ENCODE measurements at places on chromosomes 7 and 10.

DNA sequence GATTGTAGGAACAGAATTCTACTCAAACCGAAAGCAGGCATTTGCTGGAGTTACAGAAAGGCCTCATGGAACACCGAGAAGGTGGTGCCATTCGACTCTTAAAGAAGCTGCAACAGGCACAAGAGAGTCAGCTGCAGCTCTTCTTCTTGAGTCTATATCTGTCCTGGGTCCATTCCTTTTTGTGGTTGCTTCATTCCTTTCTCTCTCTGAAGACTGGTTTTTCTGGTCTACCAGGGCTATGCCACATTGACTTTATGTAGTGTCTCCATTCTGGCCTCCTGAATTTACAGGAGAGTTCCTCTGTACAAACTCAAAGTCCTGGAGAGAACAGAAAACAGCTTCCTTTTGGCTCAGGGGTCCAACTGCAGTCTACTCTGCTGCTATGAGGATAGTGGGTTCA lies 132.8 kb downstream of the CFTR start:
- no peak for DNase-seq

GRCh38 chr7:6589151-6589828 lies 531 bp upstream of the INTS15 start:
- DNase-seq, result no peak

GRCh38 chr10:62492870-62493180 lies 118.7 kb downstream of the ZNF365 start:
- no peak for DNase-seq

DNA sequence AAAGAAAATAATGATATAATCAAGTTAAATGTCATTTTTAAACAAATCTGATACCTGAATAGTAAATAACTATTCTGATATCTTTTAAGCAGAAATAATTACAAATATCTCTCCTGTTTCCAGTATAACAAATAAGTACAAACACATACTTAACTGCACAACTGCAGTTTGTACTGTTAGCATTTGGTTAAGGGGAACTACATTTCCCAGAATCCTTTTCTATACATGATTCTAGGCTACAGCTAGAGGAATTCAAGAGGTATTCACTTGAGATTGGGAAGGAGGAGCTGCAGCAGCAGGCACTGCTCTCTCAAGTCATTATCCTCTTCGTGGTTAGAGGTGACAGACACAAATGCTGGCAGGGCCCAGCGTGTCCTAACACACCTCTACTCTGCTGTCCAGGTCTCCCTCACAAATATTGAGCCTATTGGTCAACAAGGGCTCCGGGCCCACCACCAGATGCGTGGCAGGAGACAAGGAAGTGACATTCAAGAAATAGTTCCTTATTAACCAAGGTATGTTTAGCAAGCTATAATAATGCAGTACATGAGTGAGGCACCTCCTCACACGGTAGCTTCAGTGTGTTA lies 255.1 kb upstream of the MKLN1 start:
- DNase-seq, result no peak

- DNase-seq, result no peak
Measured at GRCh38 chr7:105802604-105803428, 73.6 kb downstream of the ATXN7L1 start.

- no peak for DNase-seq
Measured at GRCh38 chr7:37526623-37527022, 78.0 kb upstream of the ELMO1 start.

DNA sequence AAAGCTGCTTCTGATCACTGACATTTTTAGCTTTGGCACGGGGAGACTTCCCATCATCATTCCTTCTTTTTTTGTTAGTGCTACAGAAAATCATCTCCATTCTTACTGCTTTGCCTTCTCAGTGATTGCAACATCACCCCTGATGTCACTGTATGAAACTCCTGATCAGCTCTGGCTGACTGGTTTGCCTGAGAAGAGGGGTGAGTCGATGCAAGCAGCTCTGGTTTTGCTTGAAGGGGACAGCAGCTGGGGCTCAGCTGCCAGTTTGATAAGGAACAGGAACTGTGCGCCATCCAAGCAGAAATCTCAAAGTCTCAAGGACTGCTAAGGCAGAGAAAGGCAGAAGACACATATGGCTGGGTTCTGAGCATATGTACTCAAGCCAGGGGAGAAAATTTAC lies 808.5 kb upstream of the CELF2 start:
- DNase-seq, result no peak

DNA sequence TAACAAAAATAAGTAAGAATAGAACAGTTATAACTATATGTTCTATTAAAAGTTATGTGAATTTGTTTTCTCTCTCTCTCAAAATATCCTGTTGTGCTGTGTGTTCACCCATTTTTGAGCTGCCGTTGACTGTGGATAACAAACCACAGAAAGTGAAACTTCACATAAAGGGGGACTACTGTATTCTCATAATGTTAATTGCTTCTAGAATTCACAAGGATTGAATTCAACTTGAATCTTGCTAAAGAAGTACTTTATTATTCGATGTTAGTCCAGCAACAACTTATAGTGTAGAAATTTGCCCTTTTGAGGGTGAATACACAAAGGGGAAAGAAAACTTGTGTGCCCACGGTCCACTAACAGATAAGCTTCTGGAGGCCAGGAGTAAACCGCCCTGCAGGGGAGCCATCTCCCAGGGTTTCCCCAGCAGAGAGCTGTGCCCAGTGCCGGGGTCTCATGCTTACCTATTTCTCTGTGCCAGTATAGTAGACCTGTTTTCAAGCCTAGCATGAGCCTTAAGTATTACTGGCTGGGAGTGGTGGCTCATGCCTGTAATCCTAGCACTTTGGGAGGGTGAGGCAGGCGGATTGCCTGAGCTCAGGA lies 87.1 kb downstream of the KAT6B start:
- DNase-seq, result no peak

DNA sequence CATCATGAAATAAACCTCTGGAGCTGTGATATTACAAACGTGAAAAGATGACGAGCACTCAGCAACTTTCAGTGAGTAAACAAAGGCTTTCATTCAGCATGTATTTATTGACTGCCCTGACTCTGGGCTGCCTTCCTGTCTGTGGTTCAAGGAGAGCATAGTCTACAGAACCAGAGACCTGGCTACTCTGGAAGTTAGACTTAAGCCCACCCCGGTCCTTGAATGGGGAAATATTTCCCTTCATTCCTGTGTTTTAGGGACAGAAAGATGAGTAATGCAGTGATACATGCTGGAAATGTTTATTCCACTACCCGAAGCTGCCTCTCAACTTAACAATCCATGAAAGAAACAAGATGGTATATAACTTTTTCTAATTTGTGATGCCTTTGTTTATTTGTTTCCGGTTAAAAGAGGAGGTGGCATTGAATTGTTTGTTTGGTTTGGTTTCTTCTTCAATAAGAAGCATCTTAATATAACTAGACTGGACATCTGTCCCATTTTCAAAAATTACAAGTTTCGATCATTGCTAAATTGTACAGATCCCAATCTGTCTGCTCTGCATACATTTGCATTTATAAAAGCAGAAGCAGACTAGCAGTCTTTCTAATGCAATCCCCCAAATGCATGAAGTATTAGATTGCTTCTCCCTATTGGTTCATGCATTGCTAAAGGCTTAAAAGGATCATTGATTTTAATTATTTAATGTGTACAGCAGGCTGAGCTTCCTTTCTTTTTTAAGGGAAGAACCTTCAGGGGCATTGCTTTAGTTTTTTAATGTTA lies 57.7 kb downstream of the TRUB1 start:
- no peak for DNase-seq

GRCh38 chr7:107924841-107925504 lies 34.0 kb downstream of the DLD start:
- DNase-seq, result no peak

DNA sequence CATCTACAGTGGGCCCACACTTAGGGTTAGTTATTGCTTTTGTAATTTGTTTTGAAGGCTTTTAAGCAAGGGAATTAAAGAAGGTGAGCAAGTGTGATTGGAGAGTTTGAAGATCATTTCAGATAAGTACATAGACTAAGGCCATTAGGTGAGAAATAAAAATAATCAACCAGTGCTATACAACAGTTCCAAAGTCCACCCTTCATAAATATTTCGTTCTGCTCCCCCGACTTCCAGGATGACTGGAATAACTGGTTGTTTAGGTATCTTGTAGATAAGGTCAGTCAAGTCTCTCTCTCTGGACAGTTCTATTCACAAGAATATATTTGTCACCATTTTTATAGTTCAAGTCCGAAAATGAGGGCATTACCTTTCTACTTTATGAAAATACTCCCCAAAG lies 98.0 kb upstream of the MBL2 start:
- no peak for DNase-seq

GRCh38 chr7:134890246-134891240 lies 95.8 kb upstream of the AGBL3 start:
- no peak for DNase-seq

GRCh38 chr7:17206349-17206905 lies 92.0 kb upstream of the AHR start:
- DNase-seq, result no peak

DNA sequence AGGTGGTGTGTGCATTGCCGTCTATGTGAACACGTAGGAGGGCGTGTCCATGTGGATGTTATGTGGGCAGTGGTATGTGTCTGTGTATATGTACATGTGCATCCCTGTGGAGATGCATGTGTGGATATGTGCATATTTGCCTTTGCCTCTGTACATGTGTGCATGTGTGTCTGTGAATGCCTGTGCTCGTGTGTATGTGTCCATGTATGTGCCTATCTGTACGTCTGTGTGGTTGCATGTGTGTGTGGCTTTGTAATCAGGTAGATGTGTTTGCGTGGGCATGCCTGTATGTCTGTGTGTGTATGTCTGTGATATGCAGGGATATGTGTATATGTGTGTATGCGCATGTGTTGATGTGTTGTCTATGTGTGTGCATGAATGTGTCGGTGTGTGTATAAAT lies 19.7 kb downstream of the ADCY1 start:
- DNase-seq, result no peak

DNA sequence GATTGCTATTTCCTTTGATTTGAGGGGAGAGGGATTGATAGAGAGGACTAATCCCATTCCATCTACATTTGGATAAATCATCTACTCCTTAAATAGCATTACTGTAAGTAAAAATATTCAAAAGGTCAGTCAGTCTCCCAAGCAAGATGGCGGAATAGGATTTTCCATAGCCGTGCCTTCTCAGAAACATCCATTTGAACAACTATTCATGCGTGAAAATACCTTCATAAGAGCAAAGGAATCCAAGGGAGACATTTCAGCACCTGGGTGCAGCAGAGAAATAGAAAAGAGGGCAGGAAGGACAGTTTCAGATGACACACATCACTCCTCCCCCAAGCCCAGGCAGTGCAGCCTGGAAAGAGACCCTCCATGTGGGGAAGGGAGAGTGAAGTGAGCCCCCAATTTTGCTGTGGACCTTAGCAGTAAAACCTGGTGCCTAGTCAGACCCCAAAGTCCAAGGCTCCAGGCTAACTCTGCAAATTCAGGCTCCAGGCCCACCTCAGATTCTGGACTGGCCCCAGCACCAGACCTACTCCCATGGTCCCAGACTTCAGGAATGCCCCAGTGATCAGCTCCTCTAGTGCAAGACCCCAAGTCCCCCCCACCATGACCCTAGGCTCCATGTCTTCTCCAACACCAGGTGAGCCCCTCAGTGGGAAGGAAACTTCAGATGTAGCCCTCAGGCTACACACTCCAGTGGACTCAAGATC lies 104.3 kb upstream of the LANCL2 start:
- DNase-seq, result no peak

DNA sequence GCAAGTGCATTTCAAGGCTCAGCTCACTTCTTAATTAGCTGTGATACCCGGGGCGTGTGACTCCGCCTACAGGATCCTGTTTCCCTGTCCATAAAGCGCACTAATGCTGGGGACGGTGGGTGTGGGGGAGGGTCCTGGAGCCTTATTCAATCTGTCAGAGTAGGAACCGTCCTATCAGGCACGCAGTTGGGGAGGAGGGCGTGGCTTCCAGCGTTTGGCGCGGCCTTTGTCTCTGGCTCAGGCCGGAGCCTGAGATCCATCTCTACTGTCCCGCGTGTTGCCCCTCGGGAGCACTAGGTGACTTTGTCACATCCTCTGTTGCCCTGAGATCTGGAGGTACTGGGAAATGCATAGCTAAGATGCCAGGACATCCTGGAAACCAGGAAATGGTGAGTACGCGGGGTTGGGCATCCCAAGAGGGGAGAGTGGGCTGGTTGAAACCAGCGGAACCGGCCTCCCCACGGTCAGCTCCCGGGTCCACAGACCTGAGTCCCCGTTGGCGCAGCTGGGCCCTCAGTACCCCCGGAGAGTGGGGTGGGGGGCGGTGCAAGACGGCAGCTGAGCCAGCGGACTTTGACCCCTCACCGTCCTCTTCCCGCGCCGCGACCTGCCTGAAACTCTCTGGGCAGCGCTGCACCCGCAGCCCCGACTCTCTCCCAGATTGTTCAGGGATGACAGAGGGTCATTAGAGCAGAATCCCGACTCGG lies 104.4 kb upstream of the ZNF92 start:
- no peak for DNase-seq

DNA sequence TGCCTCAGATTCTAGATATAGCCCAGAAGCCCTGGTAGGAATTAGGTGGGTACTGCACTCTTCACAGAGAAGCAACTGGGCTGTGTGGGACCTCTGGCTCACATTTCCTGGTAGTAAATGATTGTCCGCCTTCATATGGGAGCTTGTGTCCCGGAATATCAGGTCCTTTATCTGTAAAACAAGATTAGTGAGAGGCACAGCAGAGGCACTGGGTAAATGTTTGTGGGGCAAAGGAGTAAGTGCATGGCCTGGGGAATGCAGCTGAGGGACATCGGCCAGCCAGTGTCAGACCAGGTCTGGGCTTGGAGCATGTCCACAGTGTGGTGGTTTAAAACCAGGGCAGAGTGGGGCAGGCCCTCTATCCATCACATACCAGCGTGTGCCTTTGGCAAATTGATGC lies 323.3 kb upstream of the ZMIZ1 start:
- DNase-seq, result no peak

- DNase-seq, result no peak
Measured at GRCh38 chr7:101746314-101746713, 71.1 kb upstream of the CUX1 start.

- no peak for DNase-seq
Measured at GRCh38 chr7:101733713-101734475, 83.5 kb upstream of the CUX1 start.

DNA sequence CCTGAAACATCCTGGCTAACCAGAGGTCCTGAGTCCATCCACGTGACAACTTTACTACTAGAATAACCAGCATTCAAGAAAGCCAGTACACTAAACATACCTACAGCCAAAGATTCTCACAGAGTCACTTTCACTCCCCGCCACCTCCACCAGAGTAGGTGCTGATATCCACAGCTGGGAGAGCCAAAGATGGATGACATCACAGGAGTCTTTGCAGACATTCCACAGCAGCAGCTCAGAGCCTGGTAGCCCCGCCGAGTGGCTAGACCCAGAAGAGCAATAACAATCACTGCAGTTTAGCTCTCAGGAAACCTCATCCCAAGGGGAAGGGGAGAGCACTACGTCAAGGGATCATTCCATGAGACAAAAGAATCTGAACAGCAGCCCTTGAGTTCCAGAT lies 13.5 kb upstream of the ADAM22 start:
- no peak for DNase-seq

DNA sequence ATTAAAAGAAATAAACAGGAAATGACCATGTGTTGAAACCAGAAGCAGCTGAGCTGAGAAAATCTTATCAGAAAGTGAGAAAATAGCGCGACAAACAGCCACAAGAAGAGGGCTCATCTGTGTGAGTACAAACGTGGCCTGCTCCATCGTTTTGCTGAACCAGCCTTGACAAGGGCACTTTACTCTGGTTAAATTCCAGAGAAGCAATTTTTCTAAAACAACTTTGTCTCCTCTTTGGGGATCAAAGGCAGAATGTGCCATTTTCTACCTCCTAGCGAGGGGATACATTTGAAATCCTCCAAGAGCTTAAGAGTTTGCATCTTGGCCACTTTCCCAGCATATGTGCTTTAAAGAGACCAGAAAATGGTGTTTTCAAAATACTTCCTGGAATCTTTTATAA lies 51.3 kb upstream of the VIPR2 start:
- no peak for DNase-seq

- no peak for DNase-seq
Measured at GRCh38 chr10:74598891-74599566, 227.4 kb upstream of the KAT6B start.

Measured in stimulated activated CD8-positive, alpha-beta memory T cell treated with anti-CD3 and anti-CD28 coated beads, Interleukin-7, amount 100 ng/mL, for 1 hour (primary cell).